HFF-Myc (cell line): ENCODE measurements at places on chromosomes 5 and 9.

- no peak for DNase-seq
Measured at GRCh38 chr9:93100276-93100636, 4.2 kb downstream of the CARD19 start.

GRCh38 chr9:23825700-23826099 is 340 bp downstream of the ELAVL2 start:
- no peak for DNase-seq

DNA sequence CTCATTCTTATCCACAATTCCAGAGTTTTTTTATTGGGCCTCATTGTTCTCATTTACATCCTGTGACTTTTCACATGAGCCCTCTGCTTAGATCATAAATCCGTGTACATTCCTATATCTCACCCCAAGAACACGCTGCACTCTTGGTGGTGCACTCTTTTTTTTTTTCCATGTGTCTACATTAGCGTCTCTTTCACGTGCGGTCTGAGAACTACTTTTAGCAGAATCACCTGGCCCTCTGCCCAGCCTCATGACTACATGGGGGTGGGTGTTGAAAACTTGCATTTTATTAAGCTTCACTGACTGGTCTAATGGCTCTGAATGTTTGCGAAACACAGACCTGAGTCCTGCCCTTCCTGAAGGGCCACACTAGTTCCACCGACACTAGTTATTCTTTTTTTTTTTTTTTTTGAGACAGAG is 18.6 kb downstream of the C9orf57 start:
- DNase-seq: peak; percentile 89

DNA sequence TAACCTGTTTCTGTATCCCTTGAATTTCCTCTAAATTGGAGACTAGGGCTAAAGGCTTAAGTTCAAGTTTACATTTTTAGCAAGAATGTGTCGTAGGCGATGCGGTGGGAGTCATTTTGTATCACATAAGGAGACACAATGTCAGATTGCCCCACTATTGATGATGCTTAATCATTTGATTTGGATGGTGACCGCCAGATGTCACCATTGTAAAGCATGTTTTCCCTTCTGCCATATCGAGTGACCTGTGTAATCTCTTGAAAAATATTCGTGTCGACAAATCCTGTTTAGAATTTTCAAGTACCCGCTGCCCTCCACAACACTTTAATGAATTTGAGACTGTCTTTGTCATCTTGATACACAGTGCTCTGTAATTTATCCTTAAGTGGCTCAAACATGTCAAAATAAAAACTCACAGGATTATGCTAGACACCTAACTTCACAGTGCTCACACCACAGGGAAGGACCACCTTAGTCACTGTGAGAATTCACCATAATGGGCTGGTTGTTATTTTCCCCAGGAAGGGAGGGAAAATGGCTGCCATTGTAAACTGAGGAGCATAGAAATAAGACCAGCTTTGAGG is 34.5 kb upstream of the SLC46A2 start:
- peak; percentile 2 for DNase-seq

DNA sequence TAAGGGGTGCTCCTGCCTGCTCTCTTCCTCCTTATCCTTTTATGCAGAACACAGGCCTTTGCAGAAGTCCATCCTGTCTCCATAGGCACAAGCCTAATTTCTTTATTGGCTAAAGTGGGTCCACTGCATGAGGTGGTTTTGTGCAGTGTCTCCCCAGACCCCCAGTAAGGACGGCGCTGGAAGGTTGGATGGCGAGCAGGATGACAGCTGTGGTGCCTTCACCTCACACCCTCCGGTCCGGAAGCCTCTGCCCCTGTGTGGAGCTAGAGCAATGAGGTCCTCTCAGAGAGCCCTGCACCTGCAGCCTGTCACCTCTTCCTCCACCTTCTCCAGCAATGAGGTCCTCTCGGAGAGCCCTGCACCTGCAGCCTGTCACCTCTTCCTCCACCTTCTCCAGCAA is 393.7 kb upstream of the IRX1 start:
- no peak for DNase-seq

- DNase-seq: no peak
Measured at GRCh38 chr9:126696401-126697145, 82.8 kb downstream of the LMX1B start.

GRCh38 chr5:54285686-54286085 is 24.7 kb downstream of the ARL15 start:
- no peak for DNase-seq

GRCh38 chr9:93089481-93089991 is 6.5 kb upstream of the CARD19 start:
- DNase-seq: no peak

- DNase-seq: no peak
Measured at GRCh38 chr9:107007402-107007801, 144.4 kb downstream of the ZNF462 start.

DNA sequence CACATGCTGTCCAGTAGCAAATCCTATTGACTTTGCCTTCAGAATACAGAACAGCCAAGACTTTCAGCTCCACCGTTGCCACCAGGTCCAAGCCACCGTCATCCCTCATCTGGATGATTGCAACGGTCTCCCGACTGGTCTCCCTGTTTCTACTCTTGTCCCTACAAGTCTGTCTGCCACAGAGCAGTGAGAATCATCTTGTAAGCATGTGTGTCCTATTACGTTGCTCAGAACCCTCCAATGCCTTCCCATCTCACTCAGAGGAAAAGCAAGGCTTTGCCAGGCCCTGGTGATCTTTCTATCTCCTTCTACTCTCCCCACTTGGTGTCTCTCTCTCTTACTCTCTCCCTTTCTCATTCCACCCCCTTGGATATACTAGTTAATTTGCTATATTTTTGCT is 76.7 kb upstream of the GDNF start:
- DNase-seq: no peak

- DNase-seq: no peak
Measured at GRCh38 chr5:149632311-149633251, 51.3 kb downstream of the ARHGEF37 start.

DNA sequence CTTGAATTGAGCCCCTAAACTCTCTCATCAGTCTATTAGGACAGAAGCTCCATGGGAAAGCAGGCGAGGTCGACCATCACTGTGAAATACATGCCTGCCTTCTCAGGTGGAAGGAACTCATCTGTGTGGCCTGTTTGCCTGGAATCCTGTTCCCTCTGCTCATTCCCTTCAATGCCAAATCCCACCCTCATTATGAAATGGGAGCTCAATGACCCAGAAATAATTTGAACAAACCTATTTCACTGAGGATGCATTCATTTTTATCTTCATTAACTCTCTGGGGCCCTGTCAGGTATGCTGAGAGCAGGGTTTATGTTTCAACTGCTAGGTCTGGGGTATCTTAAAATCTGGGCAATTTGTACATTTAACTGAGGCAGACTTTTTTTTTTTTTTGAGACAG is 142.2 kb downstream of the MED27 start:
- DNase-seq: no peak

DNA sequence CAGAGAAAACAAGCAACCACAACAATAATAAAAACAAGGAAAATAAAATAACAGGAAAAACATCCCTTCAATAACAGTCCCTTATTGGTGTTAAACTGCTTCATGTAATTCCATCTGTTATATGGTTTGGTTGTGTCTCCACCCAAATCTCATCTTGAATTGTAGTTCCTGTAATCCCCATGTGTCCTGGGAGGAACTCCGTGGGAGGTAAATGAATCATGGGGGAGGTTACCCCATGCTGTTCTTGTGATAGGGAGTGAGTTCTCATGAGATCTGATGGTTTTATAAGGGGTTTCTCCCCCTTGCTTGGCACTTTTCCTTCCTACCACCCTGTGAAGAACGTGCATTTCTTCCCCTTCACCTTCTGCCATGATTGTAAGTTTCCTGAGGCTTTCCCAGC is 369.8 kb downstream of the TMEM232 start:
- DNase-seq: no peak

GRCh38 chr5:112574536-112574935 is 155.5 kb upstream of the EPB41L4A start:
- DNase-seq: no peak

GRCh38 chr5:87188391-87188790 is 79.3 kb upstream of the RASA1 start:
- no peak for DNase-seq

DNA sequence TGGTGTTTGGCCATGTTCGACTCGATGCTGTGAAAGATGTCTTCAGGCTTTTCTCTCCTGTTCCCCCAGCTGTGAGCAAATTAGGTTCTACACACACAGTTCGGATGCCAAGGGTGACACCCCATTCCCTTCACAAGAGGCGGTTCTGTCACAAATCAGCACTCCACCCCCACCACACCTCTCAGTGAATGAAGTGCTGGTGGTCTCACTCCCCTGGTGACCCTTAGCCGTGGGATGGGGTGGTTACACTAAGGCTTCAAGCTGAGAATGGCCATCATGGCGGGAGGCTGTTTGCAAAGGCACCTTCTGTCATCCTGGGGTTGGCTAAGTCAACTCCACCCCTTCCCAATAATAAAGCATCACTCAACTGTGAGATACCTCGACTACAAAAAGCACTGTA is 26.4 kb downstream of the AMBP start:
- DNase-seq: no peak

DNA sequence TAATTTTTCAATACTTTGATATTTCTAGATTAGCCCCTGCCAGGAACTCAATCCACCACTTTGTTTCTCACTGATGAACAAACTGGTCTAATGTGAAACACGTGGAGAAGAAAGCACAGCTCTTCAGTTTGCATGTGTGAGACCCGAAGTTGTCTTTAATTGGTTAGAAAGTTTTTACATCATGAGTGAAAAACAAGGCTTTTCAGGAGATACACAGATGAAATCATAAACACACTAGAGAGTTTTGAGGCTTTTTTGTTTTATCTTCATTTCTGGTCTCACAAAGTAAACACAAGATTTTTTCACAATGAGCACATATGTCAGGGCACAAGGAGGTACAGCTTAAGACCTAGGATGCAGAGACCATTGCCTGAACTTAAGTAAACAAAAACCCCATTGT is 84.5 kb upstream of the MOCS2 start:
- peak; percentile 17 for DNase-seq

DNA sequence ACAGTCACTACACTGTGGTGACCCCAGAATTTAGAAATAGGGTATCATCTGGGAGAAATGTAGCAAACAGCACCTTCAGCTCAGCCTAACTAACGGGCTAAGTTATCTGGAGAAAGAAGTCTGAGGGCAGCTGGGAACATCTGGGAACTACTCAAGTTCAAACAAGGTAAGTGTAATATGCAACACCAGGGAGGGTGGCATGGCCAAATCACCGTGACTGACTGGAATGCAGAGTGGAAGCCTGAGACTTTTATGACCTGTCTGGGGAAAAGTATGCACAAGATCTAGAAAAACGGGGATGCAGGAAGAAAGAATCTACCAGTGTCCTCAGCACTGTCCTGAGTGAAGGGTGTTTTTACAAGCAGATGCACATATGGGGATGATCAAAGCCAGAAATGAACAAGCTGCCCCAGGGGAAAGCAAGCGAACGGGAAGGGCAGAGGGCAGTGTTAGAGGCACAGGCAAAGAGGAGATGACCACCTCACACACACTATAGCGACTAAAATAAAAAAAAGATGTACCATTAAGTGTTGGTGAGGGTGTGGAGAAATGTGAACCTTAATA is 59.9 kb downstream of the SERINC5 start:
- peak; percentile 32 for DNase-seq

DNA sequence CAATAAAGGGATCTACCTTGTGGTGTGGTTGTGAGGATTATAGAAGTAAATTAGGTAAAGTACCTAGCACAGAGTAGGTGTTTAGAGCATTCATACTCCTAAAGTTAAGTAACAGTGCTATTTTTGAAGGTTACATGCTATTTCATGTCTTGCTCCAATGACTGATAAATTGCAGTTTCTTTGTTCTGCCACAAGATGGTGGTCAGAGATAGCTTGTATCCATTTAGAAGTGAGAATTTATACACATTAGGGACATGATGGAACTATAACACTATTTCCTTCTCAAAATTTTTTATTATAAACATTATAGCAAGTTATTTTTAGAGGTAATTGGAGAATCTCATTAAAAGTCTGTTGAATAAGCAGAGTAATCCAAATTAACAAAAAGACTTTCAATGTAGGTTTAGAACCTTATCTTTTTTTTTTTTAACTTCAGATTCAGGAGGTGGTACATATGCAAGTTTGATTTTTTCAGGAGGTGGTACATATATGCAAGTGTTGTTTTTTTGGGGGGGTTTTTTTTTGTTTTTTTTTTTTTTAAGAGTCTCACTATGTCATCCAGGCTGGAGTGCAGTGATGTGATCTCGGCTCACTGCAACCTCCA is 17.1 kb downstream of the MTREX start:
- no peak for DNase-seq

DNA sequence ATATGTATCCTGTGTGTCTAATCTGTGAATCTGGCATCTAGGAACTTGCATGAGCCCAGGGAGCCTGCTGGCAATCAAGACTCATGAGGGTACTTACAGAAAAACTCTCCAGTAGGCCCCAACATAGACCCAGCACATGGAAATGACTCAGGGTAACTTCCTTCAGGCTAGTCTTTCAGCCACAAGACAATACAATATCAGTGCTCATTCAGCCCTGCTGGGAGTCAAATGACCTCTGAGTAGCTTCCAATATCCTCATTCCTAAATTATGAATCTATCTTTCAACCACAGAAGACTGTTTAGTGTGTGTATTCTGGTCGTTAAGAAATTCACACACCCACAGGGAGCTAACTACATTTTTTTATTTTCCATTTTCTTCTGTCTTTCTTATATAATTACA is 1273.0 kb downstream of the EFNA5 start:
- peak; percentile 71 for DNase-seq
